ENCODE measurements at places on chromosomes 7 and 10.

DNA sequence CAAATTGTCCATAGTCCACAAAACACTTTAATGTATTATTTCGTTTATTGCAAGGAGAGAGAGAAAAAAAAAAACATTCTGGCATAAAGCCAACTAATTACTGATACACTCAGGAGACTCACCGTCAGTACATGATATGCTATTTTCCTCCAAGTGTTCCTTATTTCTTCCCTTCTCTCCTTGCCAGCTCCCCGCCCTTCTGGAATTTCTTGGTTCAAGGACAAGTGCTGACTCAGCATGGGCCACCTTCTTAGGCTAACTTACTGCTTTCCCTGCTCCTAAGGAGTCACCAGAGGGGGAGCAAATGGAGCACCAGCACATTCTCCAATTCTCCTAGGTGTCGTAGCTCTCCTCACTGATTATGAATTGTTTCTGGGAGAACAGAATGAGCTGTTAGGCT lies 133.8 kb upstream of the HDAC9 start:
- no peak for DNase-seq

DNA sequence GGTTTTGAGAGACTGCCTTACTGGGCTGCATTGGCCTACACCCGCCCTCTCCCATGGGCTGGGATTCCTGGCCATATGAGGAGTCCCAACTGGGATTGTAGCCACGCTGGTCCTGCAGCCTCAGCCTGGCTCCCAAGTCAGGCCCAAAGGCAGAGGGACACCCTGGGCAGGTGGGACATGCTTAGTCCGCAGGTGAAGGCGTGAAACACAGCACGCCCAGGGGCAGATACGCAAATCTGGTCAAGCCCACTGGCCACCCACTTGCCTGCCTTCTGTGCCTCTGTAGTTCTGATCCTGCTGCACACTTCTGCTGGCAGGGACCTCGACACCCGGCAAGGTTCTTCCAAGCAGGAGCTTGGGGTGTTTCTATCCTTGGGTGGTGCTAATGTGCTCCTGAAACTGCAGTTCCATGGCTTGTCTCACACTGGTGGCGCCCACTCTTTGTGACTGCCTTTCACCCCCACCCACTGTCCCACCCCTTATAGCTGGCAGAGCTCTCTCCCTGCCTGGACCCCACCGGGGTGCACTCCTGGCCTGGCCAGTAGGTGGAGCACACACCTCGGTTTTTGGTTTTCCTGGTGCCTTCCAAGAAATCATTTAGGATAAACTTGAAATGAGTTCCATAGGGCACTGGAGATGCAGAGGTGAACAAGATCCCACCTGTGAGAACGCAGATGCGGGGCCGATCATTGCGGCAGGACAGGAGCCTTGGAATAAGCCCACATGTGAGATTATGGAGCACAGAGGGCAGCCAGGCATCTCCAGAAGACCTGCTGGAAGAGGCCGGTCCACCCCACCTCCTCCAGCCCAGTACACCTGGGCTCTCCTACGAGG lies 47.9 kb downstream of the MKI67 start:
- peak; percentile 83 for DNase-seq

- DNase-seq: no peak
Measured at GRCh38 chr7:27617651-27618381, 44.9 kb downstream of the HIBADH start.

- peak; percentile 5 for DNase-seq
Measured at GRCh38 chr10:55629793-55630490, 731.1 kb downstream of the ZWINT start.

DNA sequence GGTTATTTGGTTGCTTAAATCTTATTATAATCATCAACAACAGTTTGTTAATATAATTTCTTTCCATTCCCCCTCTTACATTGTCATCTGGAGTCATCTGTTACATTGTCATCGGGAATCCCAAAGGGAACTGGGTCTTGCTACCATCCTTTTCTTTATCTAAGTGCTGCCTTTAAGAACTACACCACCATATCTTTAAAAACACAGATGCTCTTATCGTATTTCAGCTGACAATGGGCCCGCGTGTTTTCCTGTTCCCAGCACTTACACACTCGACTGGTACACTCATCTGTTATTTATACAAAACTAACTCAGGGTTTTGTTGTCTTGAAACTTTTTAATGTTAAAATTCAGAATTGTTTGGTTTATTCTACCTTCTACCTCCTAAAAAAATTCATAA lies 256.2 kb upstream of the MGMT start:
- no peak for DNase-seq

- DNase-seq: peak; percentile 34
Measured at GRCh38 chr7:91064938-91065337, 199.3 kb upstream of the FZD1 start.
